Activated CD4-positive, alpha-beta T cell treated with anti-CD3 and anti-CD28 coated beads, Interleukin-2, Interleukin-6, amounts not matched to agents 100 ng/mL and 50 ng/mL, durations not matched to agents 16 hours and 8 hours (primary cell): ENCODE measurements at places on chromosomes 2 and 18.

GRCh38 chr2:46023165-46023854, 273.9 kb upstream of the EPAS1 start:
- peak; percentile 89 for DNase-seq

- DNase-seq: no peak
Observed at GRCh38 chr18:57819671-57820460, 16.8 kb upstream of the ATP8B1 start.

GRCh38 chr2:237359518-237359840, 54.5 kb downstream of the COL6A3 start:
- DNase-seq: no peak

DNA sequence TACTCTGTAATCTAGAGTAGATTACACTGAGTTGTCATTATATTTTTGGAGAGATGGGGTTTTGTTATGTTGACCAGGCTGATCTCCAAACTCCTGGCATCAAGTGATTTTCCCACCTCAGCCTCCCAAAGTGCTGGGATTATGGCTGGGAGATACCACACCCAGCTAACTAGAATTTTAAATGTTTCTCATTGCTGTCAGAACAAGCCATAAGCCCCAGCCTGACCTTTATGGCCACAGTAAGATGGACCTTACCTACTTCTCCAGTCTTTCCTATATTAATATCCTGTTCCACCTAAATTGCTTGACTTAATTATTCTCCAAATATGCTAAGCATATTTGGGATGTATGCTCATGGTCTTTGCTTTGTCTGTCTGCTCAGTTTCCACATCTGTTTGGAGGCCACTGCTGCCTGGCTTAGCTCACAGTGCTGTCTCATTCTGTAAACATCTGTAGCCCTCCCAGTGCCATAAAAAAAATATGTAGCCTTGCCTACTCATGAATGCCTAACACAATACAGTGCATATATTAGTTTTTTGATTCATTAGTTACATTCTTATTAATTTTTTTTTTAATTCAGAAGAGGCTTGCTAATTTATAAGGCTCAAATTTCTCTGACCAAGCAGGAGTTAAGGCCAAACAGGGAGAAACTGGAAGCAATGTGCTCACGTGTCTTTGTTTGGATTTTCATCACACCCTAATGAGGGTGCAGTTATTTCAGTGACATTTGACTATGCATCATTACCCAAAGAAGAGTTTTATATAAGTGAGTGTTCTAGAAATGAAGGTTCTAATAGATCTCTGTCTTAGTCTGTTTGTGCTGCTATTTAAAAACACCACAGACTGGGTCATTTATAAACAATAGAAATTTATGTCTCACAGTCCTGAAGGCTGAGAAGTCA, 45.3 kb upstream of the PSME4 start:
- DNase-seq: no peak

DNA sequence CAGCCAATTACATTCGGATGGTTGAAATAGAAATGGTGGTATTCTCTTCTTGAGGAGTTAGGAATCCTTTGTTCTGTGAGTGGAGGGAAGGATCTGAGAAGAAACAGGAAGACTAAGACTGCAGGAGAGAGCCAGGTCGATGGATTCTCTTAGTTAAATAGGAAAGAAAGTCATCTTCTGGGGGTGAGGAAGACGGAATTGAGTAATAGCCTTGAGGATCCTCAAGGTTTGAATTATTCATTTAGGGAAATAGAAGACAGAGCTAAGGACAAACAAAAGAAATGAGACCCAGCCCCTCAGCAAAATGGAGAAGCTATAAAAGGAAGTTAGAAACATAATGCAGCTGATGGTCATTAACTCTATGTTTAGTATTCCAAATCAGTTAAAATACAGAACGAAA, 1.8 kb downstream of the LAPTM4A start:
- no peak for DNase-seq
